ENCODE measurements at places on chromosomes 3 and 15. TPM values are rescaled to one million over a fixed set of nuclear protein-coding genes. Genes with fewer than 3 reads are reported as not detected.
A peak's percentile ranks its signal among the peaks of the same experiment; 100 is the strongest.

Gene PPP2R3A
- total RNA-seq = 8.1 TPM

Gene PLXNA1
- total RNA-seq = 64.6 TPM

Gene NLGN1
- total RNA-seq = 4.3 TPM

Gene SLC25A20
- 15.5 TPM for total RNA-seq

Gene C2CD4A
- 0.79 TPM for total RNA-seq

Gene OSBPL10
- total RNA-seq = 27.2 TPM

Gene FGF7
- total RNA-seq = 31.8 TPM

Gene NANOGP8
- not detected for total RNA-seq

GRCh38 chr3:15409239-15409638 lies 18.1 kb downstream of the METTL6 start:
- DNase-seq = no peak
- no peaks in the 10 kb centered on the region for H3K36me3 ChIP-seq
- peak overlapping the region; percentile 59 for H3K27ac ChIP-seq
- H3K4me3 ChIP-seq = no peak overlapping the region
- peaks cover 22% of the 10 kb centered on the region for H3K4me1 ChIP-seq

DNA sequence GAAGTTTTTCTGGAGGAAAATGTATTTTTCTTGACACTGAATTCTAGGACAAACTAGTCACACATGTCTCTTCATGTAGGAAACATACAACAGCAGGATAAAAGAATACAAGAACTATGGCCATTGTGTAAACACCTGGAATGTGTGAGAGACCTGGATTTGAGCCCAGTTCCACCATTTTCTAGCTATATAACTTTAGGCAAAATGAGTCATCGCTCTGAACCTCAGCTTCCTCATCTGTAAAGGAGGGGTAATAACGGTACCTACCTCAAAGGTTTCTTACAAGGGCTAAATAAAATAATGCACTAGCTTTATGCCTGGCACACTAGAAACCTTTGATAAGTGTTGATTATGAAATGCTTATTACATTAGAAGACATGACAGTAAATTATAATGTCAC lies 57.8 kb downstream of the RIOX2 start:
- no peak for DNase-seq
- no peak overlapping the region for H3K4me3 ChIP-seq
- H3K27ac ChIP-seq = no peak overlapping the region
- no peaks in the 10 kb centered on the region for H3K36me3 ChIP-seq
- H3K27me3 ChIP-seq = no peaks in the 10 kb centered on the region
- no peaks in the 10 kb centered on the region for H3K4me1 ChIP-seq

DNA sequence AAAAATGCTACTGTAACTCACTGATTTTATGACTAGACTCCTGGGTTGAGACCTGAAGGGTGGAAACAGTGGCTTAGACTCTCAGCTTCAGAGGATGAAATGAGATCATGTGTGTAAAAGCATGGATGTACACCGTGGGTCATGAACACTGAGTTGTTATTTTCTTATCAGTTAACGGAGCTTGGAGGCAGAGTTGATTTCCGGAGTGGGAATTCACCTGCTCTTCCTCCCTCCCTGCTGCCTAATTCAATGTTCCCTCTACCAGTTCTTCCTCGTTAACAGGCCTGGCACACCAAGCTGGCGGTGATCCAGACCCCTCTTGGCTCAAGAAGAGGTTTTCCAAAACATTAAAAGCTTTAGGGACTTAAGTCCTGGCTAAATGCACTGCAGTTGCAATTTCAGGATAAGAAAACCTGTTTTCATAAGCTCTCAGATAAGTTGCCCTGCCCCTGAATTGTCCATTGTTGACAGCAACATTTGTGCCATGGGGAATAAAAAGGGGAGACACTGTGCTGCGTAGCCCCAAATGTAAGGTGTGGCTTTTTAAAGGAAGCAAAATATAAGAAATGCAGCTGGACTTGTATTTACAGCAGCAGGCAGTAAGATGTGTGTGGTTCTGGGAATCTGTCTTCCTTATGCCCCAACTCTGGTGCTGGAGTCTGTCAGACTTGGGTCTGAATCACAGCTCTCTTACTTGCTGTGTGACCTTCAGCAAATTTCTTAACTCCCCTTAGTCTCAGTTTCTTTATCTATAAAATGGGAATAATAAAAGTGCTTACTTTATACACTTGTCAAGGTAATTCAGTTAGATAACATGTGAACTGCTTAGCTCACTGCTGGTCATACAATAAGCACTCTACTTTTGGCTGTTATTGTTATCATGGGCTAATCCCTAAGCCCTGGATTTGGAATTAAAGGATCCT lies 9.9 kb downstream of the PDIA5 start:
- H3K36me3 ChIP-seq = no peaks in the 10 kb centered on the region
- H3K27ac ChIP-seq = peak overlapping the region; percentile 41
- no peaks in the 10 kb centered on the region for H3K27me3 ChIP-seq
- no peak for DNase-seq

- H3K4me1 ChIP-seq = no peaks in the 10 kb centered on the region
- no peaks in the 10 kb centered on the region for H3K36me3 ChIP-seq
- H3K4me3 ChIP-seq = no peak overlapping the region
- no peak overlapping the region for H3K27ac ChIP-seq
- DNase-seq = no peak
Measured at GRCh38 chr15:50576166-50576565, 29.7 kb upstream of the USP50 start.

- no peaks in the 10 kb centered on the region for H3K27me3 ChIP-seq
- H3K36me3 ChIP-seq = no peaks in the 10 kb centered on the region
- no peak overlapping the region for H3K4me3 ChIP-seq
Measured at GRCh38 chr3:130428871-130429712, 83.6 kb downstream of the COL6A5 start.

- no peaks in the 10 kb centered on the region for H3K4me1 ChIP-seq
- H3K27me3 ChIP-seq = no peaks in the 10 kb centered on the region
- H3K4me3 ChIP-seq = no peak overlapping the region
- H3K27ac ChIP-seq = no peak overlapping the region
- no peaks in the 10 kb centered on the region for H3K36me3 ChIP-seq
Measured at GRCh38 chr3:9074079-9074478, 110.8 kb upstream of the RAD18 start.

DNA sequence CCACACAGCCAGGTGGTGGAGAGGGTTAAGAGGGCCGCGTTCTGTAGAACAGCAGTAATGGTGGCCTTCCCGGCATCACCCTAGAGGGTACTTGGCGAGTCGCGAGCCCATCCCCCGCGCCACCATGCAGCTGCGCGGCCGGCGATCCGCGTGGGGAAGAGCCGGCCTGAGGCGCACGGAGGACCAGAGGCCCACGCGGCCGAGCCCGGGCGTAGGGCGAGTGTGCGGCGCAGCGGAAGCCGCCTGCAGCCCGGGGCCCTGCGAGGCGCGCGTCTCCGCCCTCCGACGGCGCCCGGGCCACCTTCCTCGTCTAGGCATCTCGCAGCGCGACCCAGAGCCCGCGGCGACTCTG lies 423 bp downstream of the TKT start:
- H3K36me3 ChIP-seq = no peaks in the 10 kb centered on the region
- H3K27ac ChIP-seq = peak overlapping the region; percentile 88
- DNase-seq = peak; percentile 91

GRCh38 chr3:116741467-116741866 lies 31.9 kb downstream of the TUSC7 start:
- no peak overlapping the region for H3K4me3 ChIP-seq
- H3K4me1 ChIP-seq = no peaks in the 10 kb centered on the region
- no peak overlapping the region for H3K27ac ChIP-seq
- no peak for DNase-seq

GRCh38 chr15:70492240-70493177 lies 270.8 kb downstream of the UACA start:
- H3K4me1 ChIP-seq = peaks cover 21% of the 10 kb centered on the region
- no peaks in the 10 kb centered on the region for H3K36me3 ChIP-seq
- peak overlapping the region; percentile 79 for H3K27ac ChIP-seq
- H3K27me3 ChIP-seq = no peaks in the 10 kb centered on the region
- DNase-seq = peak; percentile 86
- H3K4me3 ChIP-seq = no peak overlapping the region

DNA sequence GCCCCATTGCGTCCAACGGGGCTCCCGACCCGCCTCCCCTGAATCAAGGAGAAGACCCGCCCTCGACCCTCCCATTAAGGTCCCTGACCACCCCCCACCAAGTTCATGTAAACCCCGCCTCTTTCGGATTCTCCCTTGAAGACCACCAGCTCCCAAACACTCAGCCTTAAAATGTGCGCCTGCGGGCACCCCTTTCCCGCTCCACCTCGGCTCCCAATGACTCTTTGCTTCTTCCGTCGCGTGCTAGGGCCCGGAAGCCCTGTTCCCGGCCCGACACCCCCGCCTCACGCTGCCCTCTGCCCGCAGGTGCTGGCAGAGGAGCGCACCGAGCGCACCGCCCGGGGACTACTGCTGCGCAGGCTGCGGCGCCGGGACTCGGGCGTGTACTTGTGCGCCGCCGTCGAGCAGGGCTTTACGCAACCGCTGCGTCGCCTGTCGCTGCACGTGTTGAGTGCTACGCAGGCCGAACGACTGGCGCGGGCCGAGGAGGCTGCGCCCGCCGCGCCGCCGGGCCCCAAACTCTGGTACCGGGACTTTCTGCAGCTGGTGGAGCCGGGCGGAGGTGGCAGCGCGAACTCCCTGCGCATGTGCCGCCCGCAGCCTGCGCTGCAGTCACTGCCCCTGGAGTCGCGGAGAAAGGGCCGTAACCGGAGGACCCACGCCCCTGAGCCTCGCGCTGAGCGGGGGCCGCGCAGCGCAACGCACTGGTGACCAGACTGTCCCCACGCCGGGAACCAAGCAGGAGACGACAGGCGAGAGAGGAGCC lies 2.7 kb upstream of the LSMEM2 start:
- H3K36me3 ChIP-seq = no peaks in the 10 kb centered on the region
- peaks cover 50% of the 10 kb centered on the region for H3K27me3 ChIP-seq
- H3K4me1 ChIP-seq = peaks cover 11% of the 10 kb centered on the region
- no peak for DNase-seq
- H3K4me3 ChIP-seq = no peak overlapping the region

GRCh38 chr15:36175741-36176291 lies 403.6 kb upstream of the CDIN1 start:
- DNase-seq = no peak
- no peak overlapping the region for H3K27ac ChIP-seq
- H3K4me1 ChIP-seq = peaks cover 3% of the 10 kb centered on the region
- H3K4me3 ChIP-seq = no peak overlapping the region
- H3K27me3 ChIP-seq = no peaks in the 10 kb centered on the region

- H3K27ac ChIP-seq = no peak overlapping the region
- H3K36me3 ChIP-seq = no peaks in the 10 kb centered on the region
- no peaks in the 10 kb centered on the region for H3K4me1 ChIP-seq
- DNase-seq = no peak
- no peaks in the 10 kb centered on the region for H3K27me3 ChIP-seq
Measured at GRCh38 chr3:34881026-34881425, 758.3 kb upstream of the ARPP21 start.

DNA sequence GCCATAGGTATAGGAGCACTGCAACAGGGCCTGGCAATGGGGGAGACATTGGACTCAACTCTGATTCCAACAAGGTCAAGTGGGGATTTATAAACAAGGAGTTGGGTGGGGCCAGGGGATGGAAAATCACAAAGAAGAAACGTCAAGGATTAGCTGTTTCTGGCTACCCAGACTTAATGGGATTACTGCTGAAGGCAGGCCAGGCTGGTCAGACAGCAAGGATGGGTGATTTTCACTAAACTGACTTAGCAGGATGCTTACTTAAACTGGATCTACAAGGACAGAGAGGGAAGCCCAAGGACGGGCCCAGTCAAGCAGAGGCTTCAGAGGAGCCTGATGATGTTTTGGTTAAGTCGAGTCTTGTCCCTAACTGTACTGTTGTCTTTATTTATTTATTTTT lies 76.2 kb downstream of the USP13 start:
- DNase-seq = no peak
- H3K36me3 ChIP-seq = no peaks in the 10 kb centered on the region

GRCh38 chr3:38490281-38491030 lies 5.7 kb upstream of the EXOG start:
- no peaks in the 10 kb centered on the region for H3K36me3 ChIP-seq
- H3K4me3 ChIP-seq = no peak overlapping the region
- no peaks in the 10 kb centered on the region for H3K4me1 ChIP-seq
- H3K27ac ChIP-seq = no peak overlapping the region
